Naive thymus-derived CD8-positive, alpha-beta T cell (primary cell): ENCODE measurements at places on chromosomes 5 and 9.

DNA sequence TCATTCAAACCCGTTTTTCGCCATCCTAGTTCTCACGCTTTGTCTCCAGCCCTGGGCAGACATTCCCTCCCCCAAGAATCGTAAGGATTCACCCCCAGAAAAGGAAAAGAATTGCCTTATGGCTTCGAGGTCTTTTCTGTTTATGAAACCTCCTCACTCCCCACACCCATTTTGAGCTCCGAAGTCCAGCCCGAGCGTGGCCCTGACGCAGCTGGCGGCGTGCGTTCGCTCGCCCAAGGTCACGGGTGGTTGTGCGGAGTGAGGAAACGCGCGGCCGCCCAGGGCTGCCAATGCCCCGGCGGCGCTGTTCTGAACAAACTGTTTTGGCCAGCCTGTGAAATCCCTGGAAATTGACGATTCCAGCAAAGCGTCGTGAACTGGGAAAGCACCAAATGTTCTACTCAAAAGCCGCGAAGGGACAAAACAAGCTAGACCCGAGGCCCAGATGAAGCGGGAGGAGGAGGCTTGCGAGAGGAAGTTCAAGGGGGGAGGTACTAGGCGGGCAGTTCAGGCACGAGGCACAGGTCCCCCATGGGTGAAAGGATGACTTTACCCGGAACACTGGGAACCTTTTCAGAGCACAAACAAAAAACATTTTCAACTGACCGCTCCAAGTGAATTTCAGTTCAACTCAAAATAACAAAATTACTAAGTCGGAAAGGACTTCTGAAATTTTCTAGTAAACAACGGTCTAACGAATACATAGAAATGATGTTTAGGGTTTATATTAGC is 683 bp upstream of the ZFAND5 start:
- DNase-seq = peak; percentile 66

- no peak for DNase-seq
These were observed 156.4 kb upstream of the RFX3 start for GRCh38 chr9:3682186-3682585.

DNA sequence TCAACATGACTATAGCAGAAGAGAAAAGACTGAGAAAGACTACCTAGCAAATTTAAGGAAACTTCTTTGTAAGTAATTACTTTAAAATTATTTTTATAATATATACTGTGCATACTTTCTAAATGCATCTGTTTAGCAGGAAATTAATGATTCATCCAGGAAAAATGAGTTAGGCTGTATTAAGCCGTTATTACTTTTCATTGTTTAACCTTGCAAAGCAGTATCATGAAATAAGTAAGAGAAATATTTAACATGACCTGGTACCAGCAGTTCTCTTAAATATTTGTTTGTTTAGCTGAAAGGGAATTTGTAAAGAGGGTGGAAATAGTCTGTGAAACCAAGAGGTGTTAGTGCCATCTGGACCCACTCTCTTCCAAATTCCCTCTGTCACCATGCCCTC is 175.0 kb downstream of the GNAQ start:
- no peak for DNase-seq

GRCh38 chr9:134758949-134759607 is 117.5 kb downstream of the COL5A1 start:
- no peak for DNase-seq

DNA sequence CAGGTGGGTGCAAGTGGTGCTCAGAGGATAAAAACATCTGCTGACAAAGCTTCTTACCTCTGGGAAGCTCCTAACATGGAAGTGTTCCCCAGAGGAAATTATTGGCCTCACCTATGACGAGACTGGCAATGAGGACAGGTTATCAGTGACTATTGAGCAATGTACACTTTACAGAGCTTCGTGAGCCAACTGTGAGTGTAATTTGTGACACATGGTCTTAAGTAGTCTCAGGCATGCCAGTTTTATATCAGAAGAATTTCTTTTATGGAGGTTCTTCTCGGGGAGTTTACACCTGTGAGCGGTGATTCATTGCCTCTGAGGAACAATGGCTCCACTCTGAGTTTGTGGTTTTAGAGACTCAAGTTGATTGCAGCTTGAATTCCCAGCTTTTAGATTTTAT is 11.3 kb downstream of the ANKDD1B start:
- no peak for DNase-seq

DNA sequence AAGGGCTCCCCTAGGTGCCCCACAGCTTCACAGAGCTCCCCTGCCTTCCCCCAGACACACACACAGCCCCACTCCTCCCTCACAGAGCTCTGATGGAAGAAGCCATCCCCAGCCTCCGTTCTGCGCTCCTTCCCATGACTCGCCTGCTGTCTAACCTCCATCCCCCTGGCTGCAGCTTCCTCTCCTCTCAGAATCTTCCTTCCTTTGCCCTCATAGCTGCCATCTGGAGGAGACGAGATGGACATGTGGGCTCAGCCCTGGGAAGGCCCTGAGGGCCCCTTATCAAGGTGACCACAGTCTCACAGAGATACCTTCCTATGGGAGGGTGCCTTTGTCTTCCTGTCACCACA is 94.3 kb downstream of the PCDH1 start:
- no peak for DNase-seq

DNA sequence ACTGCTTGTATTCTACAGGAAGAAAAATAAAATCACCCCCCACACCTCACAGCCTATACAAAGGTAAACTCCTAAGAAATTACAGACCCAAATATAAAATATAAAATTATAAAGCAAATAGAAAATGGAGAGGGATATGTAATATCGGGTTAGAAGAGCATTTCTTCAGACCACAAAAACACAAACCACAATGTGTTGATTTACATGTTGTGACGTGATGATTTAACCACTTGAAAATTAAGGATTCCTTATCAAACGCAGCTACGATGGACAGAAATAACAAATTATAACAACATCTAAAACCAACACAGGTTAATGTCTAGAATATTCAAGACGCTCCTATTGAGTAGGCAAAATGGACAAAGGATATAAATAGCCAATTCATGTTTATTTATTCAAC is 26.3 kb downstream of the SSBP2 start:
- DNase-seq = no peak

DNA sequence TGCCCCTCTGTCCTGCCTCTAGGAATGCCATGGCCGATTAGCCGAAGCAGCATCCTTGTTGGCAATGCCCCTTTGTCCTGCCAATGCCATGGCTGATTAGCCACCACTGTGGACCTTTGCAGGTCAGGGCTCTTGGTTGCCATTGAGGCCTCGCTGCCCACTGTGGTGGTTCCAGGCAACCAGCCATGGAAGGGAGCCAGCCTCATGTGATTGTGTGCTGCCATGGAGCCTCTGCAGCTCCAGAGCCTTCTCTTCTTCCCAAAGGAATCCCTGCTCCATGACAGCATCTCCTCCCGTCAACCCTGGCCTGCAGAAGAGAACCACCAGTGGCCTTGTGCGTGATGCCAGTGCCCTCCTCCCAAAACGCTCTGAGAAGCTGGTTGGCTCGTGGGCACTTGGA is 187.0 kb downstream of the CACNA1B start:
- DNase-seq = no peak

GRCh38 chr9:80796632-80797031 is 892.7 kb downstream of the TLE1 start:
- DNase-seq = no peak

DNA sequence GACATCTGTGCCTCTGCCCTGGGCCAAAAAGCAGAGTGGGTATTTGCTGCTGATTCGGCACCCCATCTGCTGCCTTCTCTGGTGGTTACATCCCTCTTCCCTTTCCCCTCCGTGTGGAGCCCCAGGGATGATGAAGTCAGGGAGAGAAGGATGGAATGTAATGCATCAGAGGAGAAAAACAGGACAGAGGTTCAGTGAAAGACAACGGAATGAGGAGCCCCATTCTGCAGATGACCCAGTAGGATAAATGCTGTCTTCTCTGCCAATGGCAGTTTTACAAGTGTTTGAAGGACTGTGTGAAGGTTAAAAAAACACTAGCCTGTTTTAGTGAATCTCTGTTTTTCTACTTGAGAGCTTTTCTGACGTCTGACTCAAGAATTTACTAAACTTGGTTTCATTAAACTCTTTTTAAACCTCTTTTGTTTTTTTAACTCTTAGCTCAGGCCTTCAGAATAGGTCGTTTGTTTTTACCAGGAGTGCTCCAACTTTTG is 86.3 kb downstream of the NLN start:
- no peak for DNase-seq

- DNase-seq = no peak
These were observed 97.8 kb downstream of the FBXW11 start for GRCh38 chr5:171908638-171909037.

GRCh38 chr5:101897914-101898313 is 398.2 kb downstream of the SLCO4C1 start:
- no peak for DNase-seq

DNA sequence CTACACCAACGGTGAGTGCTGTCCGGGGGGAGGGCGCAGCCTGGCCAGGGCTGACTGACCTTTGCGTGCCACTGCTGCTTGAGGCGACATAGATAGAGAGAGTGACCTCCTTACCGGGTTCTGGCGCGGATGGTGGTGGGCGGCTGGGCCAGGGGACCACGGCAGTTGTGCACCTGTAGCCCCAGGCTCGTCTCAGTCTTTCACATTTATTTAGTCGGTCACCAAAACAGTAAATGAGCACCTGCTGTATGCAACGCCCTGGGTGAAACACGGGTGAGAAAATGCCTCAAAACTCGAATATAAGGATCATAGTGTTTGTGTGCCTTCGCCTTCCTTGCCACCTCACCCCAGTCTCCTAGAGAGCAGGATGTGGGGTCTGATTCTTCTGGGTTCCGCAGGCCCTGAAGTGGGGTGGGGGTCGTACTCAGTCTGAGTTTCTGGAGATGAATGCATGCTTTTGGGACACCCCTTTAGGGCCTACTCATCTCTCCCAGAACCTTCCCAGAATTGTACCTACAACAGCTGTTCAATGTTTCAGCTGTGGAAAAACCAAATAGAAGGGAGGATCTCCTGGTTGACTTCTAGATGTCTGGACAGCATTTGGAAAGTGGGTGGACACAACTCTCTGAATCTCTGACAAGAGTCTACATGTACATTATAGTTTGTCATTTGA is 714 bp downstream of the SEC24A start:
- no peak for DNase-seq

DNA sequence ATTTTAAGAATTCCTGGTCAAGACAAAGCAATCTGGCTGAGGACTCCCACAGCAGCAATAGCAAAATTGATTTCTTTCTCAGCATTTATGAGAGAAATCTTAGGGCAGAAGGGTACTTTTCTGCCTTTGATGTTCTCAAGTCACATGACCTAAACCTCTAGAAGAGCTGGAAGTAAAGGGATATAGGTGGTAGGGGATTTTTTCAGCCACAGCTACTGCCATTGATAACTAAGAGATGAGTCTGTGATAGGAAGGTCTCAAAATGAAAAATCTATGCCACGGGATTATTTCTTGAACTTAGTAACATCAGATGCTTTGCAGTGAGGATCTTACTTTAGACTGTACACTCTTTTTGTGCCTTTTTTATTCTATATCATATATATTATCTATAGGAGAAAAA is 35.6 kb downstream of the IL6ST start:
- no peak for DNase-seq

- DNase-seq = no peak
These were observed 413.3 kb upstream of the IRX1 start for GRCh38 chr5:3182133-3182876.

GRCh38 chr5:63963080-63963735 is 963 bp upstream of the HTR1A start:
- DNase-seq = no peak

DNA sequence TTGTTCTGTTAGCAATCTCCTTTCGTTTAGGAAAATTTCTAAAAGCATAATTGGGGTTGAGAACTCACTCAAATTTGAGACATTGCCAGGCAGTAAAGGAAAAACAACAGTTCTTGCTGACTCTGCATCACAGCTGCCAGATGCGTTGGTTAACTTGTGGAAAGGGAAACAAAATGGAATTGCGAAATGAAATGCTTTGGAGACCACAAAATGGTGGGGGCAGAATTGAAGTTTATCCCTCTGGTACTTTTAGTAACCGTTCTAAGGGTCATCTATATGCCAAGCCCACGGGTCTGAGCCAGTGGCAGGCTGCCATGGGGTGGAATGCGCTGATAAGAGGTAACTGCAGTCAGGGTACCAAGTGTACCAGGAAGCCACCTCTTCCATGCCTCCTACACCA is 28.6 kb upstream of the SELENOP start:
- no peak for DNase-seq

- no peak for DNase-seq
These were observed 386.5 kb downstream of the GADD45G start for GRCh38 chr9:89991204-89991790.

DNA sequence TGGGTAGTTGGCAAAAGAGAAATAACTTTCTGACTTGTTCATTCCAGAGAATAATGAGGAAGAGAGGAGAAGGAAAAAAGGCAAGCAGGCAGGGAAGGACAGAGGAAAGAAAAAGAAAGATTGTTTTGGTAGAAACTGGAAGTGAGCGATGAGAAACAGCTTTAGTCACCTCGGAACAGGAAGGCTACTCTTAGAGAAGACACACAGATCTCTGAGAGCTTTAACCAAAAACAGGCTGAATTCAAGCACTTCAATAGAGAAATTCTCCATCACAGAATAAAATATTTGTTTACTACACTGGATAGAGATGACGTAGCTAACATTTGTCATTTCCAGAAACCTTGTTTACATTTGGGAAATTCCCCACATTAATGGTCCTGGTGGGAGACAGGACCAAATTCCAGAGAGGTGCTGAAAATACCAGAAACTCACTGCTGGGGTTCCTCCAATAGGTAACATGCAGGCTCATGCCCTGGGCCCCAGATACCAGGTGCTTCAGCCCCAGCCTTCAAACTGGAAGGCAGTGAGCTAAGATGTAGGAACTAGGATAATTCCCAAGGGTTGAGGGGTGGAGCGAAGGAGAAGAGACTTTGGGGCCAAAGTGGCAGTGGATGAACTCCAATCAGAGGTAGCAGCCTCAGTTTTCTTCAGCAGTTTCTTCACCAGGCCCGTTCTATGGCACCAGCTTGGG is 227.7 kb upstream of the GRAMD2B start:
- no peak for DNase-seq
